ENCODE measurements at places on chromosomes 7 and 10.

DNA sequence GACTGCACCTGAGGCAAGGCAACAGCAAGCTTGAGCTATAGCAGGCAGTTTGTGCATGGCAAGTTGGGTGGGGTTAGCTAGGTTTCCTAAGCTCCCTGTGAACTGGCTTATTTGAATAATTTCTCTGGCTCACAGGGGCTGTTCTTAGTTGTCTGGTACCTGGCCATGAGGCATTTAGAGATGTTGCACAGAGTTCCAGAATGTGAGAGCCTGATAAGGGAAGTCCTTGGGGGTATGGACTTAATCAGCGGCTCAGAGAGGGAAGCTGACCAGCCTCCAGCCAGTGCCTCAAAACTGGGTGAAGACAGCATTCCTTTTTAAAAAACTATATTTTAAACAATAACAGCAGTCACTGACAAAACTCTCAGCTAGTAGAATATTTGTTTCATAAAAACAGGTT lies 307.4 kb downstream of the FZD1 start:
- no peak for DNase-seq

- no peak for DNase-seq
Measured at GRCh38 chr10:34796133-34796532, 19.0 kb downstream of the PARD3 start.

DNA sequence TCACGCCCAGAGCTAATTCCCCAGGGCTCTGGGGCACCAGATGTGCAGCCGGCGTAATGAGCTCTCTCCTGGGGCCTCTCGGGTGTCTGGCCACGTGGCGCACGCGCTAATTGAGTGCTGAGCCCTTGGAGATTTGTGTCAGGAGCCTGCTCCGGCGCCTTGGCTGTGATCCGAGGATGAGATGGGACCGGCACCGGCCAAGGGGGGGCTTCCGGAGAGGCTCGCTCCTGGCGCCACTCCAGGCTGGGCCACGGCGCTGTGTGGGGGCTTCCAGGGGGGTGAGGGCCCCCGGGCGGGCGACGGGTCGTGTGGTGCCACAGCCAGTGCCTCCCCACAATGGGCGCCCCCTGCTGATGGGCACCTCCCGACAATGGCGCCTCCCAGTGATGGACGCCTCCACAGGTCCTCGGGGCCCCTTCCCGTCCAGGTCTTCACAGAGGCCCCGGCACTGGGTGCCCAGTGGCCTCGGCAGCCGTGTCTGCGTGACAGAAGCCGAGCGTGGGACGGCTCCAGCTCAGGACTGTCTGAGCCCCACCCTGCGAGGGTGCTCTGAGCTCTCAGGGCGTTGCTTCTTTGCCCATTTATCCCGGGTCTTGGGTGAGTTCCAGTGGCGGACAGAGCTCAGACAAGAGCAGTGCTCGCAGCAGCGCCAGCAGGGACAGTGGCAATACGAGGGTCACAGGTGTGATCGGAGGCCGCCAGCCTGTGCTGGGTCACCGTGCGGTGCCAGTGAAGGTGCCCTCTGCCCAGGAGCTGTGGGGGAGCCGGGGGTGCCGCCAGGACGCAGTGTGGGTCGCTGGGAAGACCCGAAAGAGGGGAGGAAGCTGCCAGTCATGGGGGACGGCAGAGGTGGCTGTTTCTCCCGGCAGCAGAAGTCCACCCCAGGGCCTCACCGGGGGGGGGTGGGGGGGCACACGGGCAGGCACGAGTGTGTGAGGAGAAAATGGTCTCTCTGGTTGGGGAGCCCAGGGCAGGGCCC lies 8.2 kb upstream of the NKX6-2 start:
- no peak for DNase-seq

- DNase-seq = no peak
Measured at GRCh38 chr10:36181426-36182178, 539.5 kb upstream of the FZD8 start.
